ENCODE measurements at places on chromosomes 2 and 18.

DNA sequence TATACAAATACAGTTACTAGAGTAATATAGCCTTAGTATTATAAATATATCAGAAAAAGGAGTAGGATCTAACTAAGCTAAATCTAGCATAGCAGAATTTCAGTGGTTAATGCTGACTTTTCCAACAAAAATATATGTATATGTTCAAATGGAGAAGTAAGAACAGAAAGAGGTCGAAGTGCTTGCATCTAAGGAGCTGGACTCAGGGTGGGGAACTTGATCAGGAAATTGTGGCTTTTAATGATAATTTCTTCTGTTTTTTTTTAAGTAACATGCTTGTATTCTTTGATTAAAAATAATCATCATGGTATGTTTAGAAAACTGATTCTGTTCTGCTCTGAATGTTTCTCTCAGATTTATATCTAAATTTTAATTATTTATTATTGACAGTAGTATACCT is 327.1 kb downstream of the GALNT13 start:
- no peak for DNase-seq

DNA sequence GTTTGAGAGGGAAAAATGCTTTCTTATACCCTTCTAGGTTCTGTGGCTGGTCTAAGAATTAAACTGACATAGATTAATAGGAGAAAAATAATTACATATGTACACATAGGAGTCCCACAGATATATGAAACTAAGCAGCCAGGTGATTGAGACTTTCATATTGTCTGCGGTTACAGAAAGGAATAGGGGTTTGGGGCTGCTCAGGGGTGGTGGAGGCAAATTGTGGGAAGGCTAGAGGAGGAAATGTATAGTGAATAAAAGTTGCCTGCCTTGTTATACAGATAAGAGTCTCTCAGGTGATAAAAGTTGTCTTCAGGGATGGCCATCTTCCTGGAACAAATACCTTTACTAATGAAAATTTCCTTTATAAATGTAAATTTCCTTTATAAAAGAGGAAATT is 28.6 kb downstream of the MDH1 start:
- no peak for DNase-seq

DNA sequence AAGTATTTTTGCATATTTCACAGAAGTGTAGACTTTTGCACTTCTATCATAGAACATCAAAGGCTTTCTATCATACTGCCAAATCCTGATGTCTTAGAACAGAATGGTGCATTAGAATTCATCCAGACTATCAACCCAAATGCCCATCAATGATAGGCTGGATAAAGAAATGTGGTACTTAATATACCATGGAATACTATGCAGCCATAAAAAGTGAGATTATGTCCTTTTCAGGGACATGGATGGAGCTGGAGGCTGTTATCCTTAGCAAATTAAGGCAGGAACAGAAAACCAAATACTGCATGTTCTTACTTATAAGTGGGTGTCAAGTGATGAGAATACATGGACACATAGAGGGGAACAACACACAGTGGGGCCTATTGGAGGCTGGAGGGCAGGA is 150.2 kb downstream of the PHLPP1 start:
- no peak for DNase-seq

DNA sequence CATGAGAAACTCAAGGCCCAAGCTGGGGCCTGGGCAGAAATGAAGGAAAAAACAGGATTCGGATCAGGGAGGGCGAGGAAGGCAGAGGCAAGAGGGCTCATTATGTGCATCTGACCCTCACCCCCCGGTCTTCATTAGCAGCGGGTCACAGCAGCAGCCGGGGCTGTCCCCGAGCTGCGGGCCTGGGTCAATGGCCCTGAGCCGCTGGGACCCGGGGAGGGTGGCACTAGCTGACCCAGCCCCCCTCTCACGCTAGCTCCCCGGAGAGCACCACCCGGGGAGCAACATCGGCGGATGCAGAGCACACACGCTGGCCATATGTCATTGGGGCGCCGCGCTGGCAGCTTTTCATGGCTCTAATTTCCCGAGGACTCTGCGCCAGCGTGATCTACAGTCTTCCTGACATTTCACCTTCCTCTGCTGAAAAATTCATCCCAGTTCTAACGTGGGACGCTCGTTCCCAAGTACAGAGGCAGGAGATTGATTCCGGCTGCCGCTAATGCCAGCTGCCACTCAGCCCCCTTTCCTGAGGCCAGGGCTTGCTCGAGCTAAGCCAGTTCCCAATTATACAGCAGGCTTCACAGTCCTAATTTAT is 63.7 kb downstream of the EIPR1 start:
- no peak for DNase-seq

GRCh38 chr2:176789751-176790150 is 422.8 kb upstream of the HNRNPA3 start:
- no peak for DNase-seq

DNA sequence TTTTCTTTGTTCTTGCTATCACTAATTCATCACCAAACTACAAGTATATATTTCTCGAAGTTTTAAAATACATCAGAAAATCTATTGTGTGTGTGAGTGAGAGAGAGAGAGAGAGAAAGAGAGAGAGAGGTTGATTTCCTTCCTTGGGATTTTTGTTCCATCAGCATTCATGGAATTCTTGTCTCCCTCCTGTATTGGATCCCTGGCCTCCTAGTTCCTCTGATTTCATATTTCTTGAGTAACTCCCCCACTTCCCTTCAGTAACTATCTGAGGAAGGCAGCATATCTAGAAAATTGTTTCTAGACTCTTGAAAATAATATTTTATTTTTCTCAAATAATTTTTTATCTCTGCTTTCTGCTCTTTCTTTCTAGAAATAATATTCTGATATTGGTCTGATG is 13.3 kb upstream of the ACTR2 start:
- DNase-seq = no peak

DNA sequence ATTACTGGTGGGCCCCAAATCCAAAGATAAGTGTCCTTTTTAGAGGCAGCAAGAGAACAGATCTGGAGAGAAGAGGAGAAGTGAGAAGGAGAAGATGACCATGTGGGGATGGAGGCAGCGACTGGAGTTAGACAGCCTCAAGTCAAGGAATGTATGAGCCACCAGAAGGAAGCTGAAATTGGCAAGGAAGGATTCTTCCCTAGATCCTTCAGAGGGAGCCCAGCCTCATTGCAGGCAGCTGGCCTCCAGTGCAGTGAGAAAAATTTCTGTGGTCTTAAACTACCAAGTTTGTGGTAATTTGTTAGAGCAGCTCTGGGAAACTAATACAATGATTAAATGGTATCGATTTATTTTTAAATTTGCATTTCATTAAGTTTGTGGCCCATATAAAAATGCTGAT is 167.9 kb downstream of the NCKAP5 start:
- no peak for DNase-seq

- DNase-seq = no peak
These were observed 2.8 kb upstream of the KCTD1 start for GRCh38 chr18:26550998-26551694.

All from CD4-positive, alpha-beta T cell treated with Interleukin-12 subunit alpha and Interleukin-12 subunit beta, for 1 hour (primary cell).